AG09309 (cell line): ENCODE measurements at places on chromosomes 6 and 20.

DNA sequence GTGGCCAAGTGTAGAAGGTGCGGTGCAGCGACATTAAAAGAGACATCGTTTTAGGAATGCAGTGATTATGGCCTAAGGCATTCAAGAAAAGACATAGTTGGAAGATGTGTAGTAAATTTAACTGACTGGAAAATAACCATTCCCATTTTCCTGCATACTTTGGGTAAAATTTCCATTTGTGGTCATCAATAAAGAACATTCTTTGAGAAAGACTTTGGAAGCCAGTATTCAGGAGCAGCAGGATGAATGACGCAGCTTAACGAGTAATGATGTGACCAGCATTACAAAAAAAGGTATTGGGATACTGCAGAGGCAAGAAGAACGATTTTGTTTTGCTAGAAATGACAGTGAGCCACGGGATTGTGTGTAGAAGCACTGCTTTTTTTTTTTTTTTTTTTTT is 7.0 kb upstream of the RWDD1 start:
- DNase-seq: peak; percentile 51

GRCh38 chr6:154170106-154170505 is 131.1 kb downstream of the OPRM1 start:
- no peak for DNase-seq

GRCh38 chr6:26087284-26088115 is at the start of gene HFE:
HFE (plus strand) TSS chr6:26087429; CDS start chr6:26087441, 12 bp downstream.
- no peak for DNase-seq

GRCh38 chr6:134937426-134937825 is 12.5 kb downstream of the ALDH8A1 start:
- DNase-seq: peak; percentile 4

DNA sequence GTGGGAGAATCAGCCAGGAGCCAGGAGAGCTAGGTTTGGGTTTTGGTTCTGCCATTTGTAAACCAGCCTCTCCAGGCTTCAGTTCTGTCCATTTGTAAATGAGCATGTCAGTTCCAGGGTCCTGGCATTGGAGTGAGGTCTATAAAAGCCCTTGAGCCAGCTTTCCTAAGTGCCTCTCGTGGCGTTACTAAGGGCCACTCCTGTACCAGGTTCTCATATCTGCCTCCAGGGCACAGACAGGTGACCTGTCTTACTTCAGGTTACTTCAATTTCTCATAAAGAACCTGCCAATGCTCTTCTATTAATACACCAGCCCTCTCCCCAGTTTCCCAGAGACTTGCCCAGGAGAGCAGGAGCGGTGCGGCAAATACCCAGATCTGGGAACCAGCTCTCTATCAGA is 101.9 kb downstream of the VEGFA start:
- DNase-seq: no peak

DNA sequence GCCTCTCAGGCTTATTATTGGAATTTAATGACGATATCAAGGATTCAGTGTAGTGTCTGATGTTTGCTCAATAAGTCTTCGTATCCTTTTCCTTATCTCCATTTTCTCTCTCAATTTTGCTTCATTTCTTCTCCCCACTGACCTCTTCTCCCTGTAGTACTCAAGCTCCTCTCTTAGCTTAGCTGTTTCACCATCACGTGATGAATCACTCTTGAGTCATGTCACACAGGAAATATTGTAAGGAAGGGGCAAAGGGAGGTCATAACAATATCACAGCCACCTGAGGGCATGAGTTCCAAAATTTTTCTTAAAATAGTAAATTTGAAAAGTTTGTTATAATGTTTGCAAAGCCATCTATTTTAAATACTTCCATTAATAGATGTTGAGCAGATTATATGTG is 392.2 kb upstream of the MARCKS start:
- no peak for DNase-seq

DNA sequence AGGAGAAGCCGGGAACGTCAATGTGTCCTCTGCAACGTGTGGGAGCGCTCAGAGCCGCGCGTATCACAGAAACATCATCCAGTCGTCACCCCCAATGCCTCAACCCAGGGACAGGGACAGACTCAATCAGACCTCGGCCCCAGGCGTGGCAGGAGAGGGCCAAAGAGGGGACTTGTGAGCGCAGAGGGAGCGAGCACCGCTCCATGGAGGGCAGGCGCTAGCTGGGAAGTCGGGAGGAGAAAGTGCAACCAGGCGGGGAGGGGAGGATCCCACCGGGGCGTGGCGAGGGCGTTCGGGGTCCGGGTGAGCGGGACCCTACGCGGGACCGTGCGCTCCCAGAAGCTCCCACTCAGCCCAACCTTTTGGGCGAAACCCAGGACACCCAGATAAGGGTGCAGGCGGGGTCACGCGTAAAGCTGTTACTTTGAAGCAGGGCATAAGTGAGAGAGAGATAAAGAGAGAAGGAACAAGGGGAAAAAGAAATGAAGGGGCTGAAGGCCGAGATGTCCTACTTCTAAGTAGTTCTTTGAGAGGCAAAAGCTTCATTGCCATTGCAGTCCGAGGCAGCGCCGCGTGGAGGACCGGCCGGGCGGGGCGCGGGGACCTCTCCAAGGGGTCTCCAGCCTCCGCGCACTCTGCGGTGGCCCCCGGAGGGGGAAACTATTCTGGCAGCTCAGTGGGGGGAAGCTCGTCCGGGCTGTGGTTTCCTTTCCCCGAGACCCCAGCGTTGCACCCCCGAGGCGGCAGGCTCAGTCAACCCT is 862 bp upstream of the SOBP start:
- DNase-seq: no peak

GRCh38 chr6:79431537-79431933 is 105.7 kb downstream of the LCA5 start:
- DNase-seq: no peak

DNA sequence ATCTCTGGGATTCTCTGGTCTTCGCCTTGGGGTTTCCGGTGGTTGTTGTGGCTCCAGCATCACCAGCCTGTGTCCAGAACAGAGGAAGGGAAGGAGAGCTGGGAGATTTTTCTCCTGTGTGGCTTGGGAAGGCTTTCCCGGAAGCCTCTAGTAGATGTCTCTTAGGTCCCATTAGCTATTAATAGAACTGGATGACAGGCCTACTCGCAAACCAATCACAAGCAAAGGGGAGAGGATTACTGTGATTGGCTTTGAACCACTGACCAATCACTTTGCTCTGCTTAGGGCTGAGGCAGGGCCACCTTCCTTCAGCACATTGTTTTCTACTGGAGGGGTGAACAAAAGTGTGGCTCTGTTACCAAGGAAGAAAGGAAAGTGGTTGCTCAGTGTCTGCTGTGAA is 203.4 kb upstream of the SULF2 start:
- no peak for DNase-seq

GRCh38 chr20:44897133-44897532 is 11.6 kb downstream of the YWHAB start:
- DNase-seq: no peak

DNA sequence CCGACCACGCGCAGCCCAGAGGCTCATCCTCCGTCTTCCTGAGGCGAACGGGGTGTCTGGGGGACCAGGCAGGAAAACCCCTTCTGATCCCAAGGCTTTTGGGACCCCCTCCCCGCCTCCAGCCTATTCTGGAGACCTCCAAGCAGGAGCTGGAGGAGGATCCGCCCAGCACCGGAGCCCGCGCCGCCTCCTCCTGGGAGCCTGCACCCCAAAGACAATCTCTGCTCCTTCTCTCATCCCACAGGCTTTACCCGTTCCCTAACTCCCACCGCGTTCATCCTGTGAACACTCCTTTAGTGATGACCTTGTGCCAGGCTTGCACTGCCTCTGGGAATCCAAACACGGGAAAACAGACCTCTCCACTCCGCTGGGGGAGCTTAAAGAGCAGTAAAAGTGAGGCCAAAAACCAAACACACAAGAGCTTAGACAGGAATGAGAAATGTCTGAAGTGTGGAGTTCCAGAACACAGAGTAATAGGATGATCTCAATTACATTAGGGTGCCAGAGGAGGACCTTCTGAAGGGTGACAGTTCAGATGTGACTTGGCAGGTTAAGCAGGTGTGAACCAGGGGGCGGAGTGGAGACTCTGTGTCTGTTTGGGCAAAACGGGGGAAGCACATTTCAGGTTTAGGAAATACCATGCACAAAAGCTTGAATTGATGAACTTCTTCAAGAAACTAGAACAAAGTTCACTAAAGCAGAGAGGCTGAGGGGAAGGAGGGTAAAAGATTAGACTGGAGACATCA is 7.6 kb downstream of the HLA-DRB5 start:
- DNase-seq: no peak

DNA sequence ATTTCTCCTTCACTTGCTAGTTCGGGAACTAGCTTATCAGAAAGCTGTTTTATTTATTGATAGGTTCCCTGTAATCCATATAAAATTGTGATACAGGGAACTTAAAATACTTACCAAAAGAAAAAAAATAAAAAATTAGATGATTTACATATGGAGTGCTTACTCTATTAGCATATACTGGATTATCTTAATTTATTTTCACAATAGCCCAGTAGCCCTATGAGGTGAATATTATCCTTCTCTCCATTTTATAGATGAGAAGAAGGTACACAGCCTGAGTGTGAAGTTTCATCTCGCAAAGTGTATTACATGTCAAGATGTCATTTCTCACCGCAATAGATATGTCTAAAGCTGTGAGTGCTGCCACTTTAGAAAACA is 463.5 kb downstream of the CDKAL1 start:
- DNase-seq: no peak

DNA sequence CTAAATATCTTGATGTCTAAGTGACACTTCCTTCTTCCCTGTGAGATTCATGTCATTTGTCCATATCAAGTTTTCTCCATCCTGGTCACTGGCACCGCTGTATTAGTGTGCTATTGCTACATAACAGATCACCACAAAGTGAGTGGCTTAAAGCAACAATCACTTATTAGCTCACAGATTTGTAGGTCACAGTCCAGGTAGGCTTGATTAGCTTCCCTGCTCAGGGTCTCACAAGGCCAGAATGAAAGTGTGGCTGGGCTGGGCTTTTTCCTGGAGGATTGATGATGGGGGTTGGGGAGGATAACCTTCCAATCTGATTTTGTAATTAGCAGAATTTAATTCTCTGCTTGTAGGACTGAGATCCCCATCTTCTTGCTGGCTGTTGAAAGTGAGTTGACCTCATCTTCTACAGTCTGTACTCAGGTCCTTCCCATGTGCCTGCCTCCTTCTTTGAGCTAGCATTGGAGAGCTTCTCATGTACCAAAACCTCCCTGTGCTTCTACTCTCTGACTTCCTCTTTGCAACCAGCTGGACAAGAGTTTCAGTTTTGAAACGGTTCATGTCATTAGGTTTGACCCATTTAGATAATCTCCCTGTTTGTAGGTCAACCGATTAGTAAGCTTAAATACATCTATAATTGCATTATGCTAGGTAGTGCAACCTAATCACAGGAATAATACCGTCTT is 152.4 kb upstream of the MAN1A1 start:
- DNase-seq: no peak

GRCh38 chr6:166197361-166197760 is 29.7 kb upstream of the TBXT start:
- DNase-seq: no peak

GRCh38 chr20:46903937-46904336 is 9.3 kb downstream of the EYA2 start:
- DNase-seq: no peak

GRCh38 chr20:41135888-41136679 is 1.3 kb upstream of the PLCG1 start:
- DNase-seq: no peak

GRCh38 chr20:45467861-45468260 is 1.7 kb upstream of the WFDC2 start:
- DNase-seq: no peak

DNA sequence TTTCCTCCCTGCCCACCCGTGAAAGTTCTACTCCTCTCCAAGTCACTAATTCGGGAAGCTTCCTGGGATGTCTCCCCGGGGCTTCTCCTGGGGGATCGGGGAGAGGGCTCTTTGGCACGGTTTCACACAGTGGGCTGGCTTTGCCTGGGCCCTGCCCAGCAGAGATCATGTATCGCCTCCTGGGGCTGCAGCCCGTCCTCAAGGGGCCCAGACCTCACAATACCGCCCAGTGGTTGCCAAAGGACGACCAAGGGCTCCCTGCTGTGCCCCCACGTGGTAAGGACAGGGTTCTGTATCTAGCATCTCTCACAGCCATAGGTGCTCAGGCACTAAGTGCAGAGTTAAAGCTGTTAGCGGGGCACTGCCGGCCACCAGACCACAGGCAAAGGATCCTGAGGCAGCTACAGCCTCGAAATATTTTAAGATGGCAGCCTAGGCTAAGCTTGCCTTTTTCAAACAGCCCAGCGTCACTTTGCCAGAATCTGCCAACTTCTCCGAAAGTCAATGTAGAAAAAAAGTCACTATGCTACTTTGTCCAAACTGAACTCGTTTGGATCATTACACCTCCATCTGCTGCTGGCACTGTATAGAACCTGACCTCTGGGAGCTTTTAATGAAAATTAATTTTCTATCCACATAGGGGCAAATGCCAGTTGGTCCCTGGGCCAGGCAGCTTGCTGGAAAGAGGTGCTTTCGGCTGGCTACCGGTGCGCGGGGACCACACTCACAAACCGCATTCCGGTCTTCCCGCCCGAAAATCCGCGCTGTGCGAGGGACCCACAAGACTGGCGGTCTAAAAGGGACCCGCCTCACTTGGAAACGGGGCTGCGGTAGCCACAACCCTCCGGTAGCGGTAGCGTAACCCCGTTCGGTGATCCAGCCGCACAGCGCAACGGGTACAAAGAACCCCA is 1.3 kb upstream of the NNAT start:
- no peak for DNase-seq

DNA sequence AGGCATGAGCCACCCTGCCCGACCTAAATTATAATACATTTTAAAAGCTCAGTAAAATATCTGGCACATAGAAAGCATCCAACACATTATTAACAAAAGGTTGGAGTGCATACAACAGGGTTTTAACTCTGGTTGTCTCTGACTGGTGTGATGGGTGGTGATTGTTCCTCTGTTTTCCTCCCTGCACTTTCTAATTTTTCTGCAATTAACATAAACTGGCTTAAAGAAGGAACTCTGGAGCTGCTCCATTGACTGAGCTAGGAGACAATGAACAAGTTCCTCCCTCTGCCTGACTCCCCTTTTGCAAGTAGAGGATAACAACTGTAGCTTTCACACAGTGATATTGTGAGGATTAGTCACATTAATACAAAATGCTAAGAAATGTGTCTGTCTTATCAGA is 48.5 kb upstream of the SIRPG start:
- DNase-seq: no peak

DNA sequence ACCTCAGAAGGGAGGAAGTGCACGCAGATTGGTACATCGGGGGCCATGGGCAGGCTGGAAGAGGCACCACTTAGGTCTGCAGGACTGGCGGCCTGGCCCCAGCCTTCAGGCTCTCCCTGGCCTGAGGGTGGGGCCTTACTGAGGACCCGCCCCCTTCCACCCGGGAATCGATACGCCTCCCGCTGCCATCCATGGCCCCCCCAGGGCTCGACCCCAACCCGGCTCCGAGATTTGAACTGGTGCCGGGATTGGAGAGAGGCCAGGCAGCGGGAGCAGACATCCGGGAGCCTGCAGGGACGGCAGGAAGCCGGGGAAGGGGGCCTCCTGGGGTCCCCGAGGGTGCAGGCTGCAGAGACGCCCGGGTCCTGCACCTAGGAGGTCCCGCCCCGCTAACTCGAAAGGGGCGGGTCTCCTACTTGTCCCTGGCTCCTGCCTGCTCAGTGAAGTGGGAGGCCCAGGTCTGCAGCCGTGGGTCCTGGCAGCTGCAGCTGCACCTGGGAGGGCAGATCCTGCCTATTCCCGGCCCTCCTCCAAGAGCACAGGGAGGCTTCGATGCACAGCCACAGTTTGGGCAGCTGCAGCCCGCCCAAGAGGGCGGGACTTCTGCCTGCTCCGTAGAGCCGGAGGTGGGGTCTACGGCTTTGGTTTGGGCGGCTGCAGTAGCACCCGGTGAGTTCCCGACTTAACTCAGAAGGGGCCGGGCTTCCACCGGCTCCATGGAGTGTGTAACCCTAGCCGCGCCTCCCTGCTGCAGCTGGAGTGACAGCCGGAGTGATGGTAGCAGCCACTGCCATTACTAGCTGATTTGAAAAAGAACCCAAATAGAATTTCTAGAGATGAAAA is 35.2 kb upstream of the TBC1D22B start:
- peak; percentile 27 for DNase-seq
